ENCODE measurements at places on chromosomes 3 and 15.

GRCh38 chr15:68230157-68231100 lies 901 bp upstream of the CLN6 start:
- DNase-seq = no peak

GRCh38 chr3:46261926-46262594 lies 19.8 kb downstream of the CCR3 start:
- no peak for DNase-seq

DNA sequence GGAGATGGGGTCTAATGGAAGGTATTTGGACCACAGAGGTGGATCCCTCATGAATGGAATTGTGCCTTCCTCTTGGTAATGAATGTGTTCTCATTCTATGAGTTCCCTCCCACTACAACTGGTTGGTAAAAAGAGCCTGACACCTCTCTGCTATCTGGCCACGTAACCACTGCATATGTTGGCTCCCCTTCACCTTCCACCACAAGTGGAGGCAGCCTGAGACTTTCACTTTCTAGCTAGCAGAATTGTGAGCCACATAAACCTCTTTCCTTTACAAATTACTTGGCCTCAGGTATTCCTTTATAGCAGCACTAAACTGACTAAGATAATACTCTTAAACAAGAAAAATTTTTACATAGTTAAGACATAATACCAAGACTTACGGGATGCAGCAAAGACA lies 155.3 kb downstream of the NR1I2 start:
- no peak for DNase-seq

DNA sequence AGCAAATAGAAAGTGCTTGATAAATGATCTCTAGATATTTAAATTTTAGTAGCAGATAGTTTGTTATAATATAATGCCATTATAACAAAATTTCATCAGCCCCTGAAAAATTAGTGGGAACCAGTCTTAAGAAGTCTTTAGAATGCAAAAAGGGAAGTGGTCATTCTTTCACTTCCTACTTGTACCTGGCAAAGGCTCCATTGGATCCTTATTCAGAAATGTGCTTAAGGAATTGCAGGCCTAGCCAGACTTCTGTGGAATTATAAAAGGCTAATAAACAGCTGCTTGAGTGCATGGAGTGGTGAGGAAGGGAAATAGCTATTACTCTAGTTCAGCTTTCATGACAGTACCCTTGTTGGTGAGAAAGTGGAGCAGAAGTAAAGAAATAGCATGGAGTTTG lies 24.2 kb downstream of the PPM1L start:
- peak; percentile 38 for DNase-seq

DNA sequence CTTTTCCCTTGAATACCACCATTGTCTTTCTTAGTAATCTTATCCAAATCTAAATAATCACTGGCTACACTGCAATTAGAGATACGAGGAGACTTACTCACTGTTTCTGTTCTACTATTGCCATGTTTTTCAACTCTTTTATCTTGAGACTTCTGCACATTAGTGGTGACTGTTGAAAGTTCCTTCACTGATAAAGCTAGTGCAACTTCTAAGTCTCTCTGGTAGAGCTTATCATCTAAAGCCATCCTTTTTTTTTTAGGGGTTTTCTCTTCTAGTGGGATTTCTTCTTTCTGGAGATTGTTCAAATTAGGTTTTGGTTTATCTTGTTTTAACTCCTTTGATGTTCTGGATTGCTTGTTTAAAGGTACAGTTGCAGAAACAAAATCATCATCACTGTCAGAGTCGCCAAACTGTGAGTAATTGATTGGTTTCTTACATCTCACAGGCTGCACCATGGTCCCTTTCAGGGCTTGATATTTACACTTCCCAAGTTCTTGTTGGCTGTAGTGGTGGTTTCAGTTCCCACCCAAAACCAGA lies 37.7 kb downstream of the NCK1 start:
- DNase-seq = no peak

- DNase-seq = no peak
These were observed 474.3 kb downstream of the NR2F2 start for GRCh38 chr15:96804754-96805153.

- DNase-seq = no peak
These were observed 26.3 kb downstream of the FEM1B start for GRCh38 chr15:68303560-68304436.

DNA sequence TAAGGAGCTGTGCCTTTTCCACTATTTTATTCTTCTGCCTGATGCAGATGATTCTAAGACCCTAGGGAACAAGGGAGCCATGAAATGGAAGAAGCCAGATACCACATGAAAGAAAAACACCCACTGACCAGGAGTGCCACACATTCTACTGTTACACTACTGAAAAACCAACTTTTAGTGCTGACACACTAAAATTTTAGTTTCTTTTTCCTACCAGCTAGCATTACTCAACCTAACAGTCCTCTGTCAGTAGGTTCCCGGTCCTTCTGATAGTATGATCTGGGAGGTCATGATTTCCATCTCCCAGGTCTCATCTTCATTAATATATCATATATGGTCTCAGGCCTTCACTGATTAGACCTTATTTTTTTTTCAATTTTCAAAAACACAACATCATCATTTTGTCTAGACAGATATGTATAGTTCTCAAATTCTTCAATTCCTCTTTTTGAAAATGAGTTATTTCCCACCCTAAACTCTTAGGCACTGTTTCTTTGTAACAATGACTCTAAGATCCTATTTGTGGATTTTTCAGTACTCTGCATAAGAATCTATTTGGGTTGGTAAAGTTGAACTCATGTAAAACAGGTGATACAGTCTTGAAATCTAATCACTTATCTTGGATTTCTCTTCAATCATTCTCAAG lies 321.8 kb downstream of the CTNNB1 start:
- no peak for DNase-seq

- DNase-seq = no peak
These were observed 8.7 kb downstream of the TEX264 start for GRCh38 chr3:51679777-51680176.

GRCh38 chr3:36969085-36969484 lies 23.8 kb downstream of the EPM2AIP1 start:
- no peak for DNase-seq

GRCh38 chr3:127911421-127911931 lies 3.6 kb upstream of the KBTBD12 start:
- no peak for DNase-seq

GRCh38 chr3:140599496-140599895 lies 78.4 kb upstream of the TRIM42 start:
- no peak for DNase-seq

DNA sequence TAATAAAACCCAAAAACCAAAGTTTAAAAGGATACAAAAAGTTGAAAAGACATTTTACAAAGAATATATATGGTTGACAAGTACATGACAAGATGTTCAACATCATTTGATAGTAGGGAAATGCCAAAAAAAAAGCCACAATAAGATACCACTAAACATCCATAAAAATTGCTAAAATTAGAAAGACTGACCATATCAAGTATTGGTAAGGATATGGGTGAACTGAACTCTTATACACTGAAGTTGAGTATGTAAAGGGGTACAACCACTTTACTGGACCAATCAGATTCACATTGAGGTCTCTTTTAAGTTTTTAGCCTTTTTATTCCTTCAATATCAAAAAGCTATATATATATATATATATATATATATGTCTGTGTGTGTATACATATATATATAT lies 190.5 kb upstream of the P2RY1 start:
- no peak for DNase-seq

GRCh38 chr15:57607570-57608000 lies 15.9 kb downstream of the MYZAP start:
- DNase-seq = no peak

DNA sequence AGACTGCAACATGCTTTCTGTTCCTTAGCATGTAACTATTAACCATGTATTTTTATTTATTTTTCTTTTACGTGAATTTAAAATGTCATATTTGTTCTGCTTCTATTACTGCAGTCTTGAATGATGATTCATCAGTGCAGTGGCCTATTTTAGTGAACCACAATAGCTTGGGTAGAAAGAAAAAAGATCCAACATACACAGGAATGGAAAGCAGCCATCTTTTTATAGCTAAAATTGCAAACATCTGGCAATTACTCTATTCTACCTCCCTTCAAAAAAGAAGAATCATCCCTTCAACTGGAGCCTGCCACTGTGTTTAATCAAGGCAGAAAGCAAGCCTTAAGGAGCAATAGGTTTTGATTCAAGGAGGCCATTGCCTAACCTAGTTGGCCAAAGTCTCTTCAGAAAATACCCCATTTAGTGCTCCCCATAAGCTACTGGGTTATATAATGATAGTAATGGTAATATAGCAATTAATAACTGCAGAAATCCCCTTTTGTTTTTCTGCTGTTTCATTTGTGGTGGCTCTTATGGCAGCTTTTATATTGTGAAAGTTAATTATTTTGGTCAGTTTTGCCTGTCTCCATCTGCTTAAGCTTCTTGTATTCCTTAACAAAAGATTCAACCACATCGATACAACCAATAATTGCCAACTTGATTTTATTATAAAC lies 267.3 kb downstream of the LPP start:
- no peak for DNase-seq

- DNase-seq = no peak
These were observed 32.7 kb downstream of the TUBGCP4 start for GRCh38 chr15:43403616-43404015.

GRCh38 chr3:24387000-24387399 lies 107.7 kb downstream of the THRB start:
- no peak for DNase-seq

- DNase-seq = no peak
These were observed 13.9 kb downstream of the ALPK3 start for GRCh38 chr15:84831028-84831427.

All from SIG-M5 (cell line).